ENCODE measurements at places on chromosomes 7 and 10. TPM values are rescaled to one million over a fixed set of nuclear protein-coding genes. Genes with fewer than 3 reads are reported as not detected.

Gene OPN1SW
- total RNA-seq: not detected

Gene DDC
- not detected for total RNA-seq

Gene GSAP
- total RNA-seq: 12.3 TPM

Gene WASHC2C
- 32.9 TPM for total RNA-seq

Gene ZSCAN25
- 9.0 TPM for total RNA-seq

Gene LEP
- total RNA-seq: 0.15 TPM

Gene PDK4
- total RNA-seq: 53.0 TPM

Gene CALCR
- total RNA-seq: 0.28 TPM

Gene NODAL
- total RNA-seq: not detected

Gene PRSS37
- total RNA-seq: not detected

Gene CDHR1
- total RNA-seq: 9.1 TPM

Gene ZNF518A
- 13.4 TPM for total RNA-seq

Gene ZC3HAV1L
- total RNA-seq: 5.3 TPM

Gene UCN3
- not detected for total RNA-seq

Gene VIPR2
- 9.3 TPM for total RNA-seq

Gene PROSER2
- 1.5 TPM for total RNA-seq

Gene CDNF
- total RNA-seq: 6.7 TPM

Gene KCP
- total RNA-seq: 0.23 TPM

All from right cardiac atrium (tissue), 5 donors.